SK-N-MC (cell line): ENCODE measurements at places on chromosomes 5 and 9.

- DNase-seq, result no peak
Observed at GRCh38 chr9:130010151-130010988, 32.6 kb downstream of the FNBP1 start.

DNA sequence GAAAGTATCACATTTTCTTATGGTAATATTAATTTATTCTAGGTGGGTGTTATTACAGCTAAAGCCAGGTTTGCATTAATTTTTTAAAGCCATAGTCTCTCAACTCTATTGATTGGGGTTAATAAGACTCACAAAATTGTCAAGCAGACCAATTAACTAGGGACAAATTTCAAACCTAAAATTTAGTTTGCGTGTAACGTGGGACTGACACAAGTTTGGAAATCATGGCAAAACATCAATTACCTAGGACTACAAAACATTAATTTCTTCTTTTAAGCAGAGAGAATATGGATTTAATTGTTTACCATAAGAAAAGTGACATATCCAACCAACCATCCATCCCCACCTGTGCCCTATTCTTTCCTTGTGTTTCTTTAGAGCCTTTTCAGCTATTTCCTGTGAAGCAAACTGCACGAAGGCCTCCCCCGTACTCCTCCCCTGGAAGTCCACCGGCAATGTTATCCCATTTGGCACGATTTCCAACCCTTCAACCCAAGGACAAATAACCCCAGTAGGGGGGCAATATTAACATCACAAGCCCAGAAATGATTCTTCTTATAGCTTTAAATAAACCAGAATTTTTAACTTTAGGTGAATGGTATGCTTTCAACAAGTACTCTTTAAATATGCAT lies 4.4 kb downstream of the HNRNPH1 start:
- DNase-seq, result no peak

DNA sequence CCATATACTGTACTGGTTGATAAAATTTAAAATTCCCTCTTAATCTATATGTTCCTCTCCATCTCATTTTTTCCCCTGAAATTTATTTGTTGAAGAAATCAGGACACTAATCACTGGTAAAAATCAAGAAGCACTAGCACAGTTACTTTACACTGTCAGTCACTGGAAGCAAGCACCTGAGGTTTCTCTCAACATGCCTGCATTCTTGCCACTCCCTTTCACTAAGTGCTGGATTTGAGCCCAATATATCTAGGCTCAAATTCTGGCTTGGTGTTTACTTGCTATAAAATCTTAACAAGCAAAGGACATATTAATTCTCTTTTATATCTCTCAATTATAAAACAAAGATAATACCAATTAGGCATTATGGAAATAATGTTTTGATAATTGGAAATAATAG lies 58.6 kb downstream of the DIAPH1 start:
- DNase-seq, result no peak

DNA sequence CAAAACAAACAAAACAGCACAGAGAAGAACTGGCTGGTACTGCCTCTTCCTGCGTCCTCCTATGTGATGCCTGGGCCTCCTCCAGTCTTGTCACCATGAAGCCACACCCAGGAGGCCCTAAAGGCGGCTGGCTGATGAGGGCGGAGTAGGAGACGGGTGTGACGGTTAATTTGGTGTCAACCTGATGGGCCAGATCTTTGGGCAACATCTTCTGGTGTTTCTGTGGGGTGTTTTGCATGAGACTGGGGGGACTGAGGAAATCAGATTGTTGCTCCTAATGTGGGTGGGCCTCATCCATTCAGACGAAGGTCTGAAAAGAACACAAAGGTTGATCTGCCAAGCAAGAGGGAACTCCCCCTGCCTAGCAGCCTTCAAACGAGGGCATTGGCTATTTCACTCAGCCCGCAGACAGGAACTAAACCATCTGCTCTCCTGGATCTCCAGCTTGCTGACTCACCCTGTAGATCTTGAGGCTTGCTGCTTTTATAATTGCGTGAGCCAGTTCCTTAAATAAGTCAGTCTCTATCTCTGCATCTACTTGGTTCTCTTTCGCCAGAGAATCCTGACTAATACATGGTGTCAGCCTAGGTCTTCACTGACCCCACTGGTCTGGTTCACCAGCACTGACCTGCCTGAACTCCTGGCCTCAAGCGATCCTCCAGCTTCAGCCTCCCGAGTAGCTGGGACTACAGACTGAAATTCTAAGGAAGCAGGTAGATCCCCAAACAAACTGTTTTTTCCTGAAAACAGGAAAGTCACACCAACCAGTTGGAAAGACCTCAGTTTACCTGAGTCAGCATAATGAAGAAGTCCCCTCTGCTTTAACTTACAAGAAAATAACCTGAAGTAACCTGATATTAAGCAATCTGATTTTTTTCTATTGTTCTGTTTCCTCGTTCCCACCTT lies 12.8 kb upstream of the ZFP62 start:
- no peak for DNase-seq

- DNase-seq, result no peak
Observed at GRCh38 chr9:7508516-7508915, 291.1 kb downstream of the DMAC1 start.

GRCh38 chr9:114856942-114857315 lies 51.1 kb upstream of the TNFSF15 start:
- no peak for DNase-seq

DNA sequence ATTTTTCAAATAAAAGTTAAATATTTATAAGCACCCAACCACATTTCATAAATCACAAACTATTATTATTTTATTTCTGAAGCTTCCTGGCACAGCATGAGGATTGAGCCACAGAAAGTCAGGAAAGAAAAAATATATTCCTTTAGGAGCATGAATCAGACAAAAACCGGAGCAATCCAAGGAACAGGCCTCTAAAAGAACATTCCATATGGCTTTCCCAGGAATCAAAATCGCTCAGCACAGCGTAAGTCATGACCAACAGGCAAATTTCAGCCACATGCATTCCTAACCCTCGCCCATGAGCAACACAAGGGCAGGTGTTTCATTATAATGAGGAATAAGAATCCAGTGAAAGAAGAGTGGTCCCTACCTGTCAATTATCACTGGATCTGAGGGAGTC lies 26.7 kb downstream of the EBF1 start:
- no peak for DNase-seq

DNA sequence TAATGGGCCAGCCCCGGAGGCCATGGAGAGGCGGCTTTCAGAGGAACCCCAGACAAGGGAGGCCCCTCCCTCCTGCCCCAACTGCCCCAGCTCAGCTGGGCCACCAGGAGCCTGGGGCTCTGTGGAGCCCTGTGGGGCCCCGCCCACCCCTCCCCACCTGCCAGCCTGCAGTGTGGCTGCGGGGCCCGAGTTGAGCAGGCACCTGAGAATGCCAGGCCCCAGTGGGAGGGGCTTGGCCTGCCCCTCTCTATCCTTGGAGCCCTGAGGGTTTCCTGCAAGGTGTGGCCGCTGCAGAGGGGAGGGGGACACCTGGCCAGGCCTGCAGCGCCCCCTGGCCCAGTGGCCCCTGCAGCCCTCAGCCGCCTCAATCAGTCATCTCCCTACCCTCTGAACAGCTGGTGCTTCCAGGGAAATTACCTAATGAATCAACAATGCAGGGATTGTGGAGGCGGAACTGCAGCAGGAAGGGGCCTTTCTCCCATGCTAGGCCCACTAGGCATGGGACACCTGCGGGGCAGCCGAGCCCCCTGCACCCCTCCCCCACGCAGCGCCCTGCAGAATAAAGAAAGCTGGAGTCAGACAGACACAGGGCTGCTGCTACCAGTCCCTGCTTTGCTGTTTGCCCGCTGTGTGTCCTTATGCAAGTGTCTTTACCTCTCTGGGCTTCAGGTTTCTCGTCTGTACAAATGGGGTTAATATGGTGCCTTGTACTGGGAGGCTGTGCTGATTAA lies 48.0 kb downstream of the LMX1B start:
- DNase-seq, result no peak

- no peak for DNase-seq
Observed at GRCh38 chr9:81621118-81621517, 68.2 kb downstream of the TLE1 start.

DNA sequence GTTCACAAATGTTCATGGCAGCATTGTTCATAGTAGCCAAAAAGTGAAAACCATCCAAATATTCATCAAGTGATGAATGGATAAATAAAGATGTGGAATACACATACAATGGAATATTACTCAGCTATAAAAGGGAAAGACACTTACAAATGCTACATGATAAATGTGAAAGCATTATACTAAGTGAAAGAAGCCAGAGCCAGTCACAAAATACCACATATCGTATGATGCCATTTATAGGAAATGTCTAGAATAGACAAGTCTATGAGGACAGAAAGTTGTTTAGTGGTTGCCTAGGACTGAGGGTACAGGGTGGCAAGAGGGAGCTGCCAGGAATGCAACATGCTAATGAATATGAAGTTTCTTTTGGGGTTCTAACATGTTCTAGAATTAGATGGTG lies 148.7 kb downstream of the DEPDC1B start:
- DNase-seq, result no peak

GRCh38 chr5:100590867-100591266 lies 55.7 kb downstream of the FAM174A start:
- DNase-seq, result no peak

- no peak for DNase-seq
Observed at GRCh38 chr5:152689250-152689711, 284.2 kb upstream of the NMUR2 start.

- DNase-seq, result no peak
Observed at GRCh38 chr5:178668579-178668978, 41.7 kb upstream of the CLK4 start.

DNA sequence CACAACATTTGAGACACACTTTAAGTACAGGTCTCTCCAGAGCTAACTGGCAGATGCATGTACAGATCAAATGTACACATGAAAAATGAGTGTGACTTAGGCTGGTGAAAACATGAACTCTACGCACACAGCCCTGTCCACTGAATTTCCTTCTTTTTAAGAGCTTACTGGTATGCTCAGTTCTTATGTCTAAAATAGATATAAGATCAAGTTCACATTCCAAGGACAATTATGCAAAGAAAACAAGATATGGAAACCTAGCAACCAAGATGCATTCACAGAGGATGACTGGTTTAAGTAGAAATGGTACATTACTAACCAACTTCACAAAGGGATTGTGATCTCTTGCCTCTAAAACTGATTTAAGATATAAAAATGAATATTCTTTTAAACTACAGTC lies 56.7 kb downstream of the TLE1 start:
- DNase-seq, result no peak

DNA sequence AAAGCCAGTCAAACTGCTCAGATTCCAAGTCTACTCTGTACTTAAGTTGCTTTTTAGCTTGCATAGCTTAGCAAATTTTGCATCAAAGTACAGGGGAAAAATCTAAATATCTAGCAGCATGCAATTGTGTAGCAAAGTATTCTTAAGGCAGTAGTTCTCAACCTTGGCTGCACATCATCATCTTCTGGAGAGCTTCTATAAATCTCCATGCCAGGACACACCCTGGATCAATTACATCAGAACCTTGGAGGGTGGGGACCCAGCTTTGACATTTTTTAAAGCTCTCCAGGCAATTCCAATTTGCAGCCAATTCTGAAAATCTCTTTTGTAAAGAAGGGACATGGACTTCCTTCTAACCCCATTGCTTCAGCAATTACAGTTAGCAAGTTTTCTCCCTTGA lies 187.5 kb downstream of the SNCAIP start:
- DNase-seq, result no peak

- no peak for DNase-seq
Observed at GRCh38 chr5:81020478-81021167, 60.5 kb downstream of the RASGRF2 start.

- no peak for DNase-seq
Observed at GRCh38 chr5:79898611-79899010, 92.5 kb downstream of the MTX3 start.

DNA sequence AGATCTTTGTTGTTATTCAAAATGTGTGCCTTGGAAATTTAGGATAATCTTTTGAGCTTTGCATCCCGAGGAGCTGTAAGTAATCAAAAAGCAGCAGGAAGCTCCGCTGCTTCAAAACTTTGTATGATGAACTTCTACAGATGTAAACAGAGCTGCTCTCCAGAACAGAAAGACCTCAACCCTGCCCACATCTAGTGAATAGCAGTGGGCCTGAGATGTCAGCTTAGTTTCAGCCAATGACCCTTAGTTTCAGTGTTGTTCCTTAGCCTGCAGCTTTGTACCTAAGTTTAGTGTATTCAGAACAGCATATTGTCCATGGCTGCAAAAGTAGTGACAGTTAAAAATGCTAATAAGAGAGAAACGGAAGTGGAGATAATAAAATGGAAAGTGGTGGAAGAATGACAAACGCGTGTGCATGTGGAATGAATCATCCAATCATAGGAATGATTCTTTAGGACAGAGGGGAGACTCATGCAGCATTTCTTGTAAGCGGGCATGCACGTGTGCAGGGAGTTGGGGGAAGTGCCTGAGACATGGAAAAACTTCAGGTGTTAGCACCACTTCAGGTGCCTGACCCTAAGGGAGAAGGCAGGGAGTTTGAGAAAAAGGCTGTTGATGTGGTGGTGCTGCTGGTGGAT lies 24.9 kb downstream of the SNX24 start:
- DNase-seq, result no peak

DNA sequence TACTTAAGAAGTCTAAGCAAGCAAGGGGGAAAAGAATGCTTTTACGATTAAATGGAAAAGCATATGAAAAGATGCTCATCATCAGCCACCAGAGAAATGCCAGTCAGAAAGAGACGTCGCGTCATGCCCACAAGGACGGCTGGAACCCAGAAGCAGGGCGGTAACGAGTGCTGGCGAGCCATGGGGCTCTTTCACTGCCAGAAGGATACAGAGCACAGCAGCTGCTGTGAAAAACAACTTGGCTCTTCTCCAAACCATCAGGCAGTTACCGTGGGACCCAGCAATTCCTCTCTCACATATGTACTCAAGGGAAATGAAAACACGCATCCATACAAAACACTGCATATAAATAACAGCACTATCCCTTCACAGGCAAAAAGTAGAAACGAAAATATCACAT lies 95.5 kb downstream of the CAMSAP1 start:
- no peak for DNase-seq

DNA sequence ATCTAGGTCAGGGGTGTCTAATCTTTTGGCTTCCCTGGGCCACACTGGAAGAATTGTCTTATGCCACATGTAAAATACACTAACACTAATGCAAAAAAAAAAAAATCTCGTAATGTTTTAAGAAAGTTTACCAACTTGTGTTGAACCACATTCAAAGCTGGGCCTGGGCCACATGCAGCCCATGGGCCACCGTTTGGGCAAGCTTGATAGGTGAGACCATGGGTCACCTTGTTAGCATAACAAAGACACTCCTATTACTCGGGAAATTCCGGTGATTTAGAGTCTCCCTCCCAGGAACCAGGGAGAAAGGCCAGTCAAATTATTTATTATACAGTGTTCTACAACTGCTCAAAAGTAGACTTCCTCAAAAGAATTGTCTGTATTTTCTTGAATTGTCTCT lies 12.7 kb downstream of the RECK start:
- no peak for DNase-seq

DNA sequence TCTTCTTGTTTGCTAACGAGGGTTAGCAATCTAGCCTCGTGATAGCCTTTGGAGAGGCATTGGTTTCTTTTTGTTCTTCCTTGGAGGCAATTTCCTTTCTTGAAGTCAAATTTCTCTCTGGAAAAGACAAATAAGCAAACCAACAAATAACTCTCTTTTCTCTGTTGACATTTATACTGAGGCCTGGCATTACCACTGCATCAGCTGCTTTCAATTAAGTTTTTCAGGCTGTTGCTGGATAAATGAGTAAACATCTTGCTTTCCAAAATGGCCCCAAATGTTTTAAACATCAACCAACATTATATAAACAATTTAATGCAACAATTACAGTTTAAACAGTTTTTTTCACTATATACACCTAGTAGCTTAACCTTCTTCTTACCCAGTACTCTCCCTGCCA lies 264.4 kb downstream of the HTR1A start:
- no peak for DNase-seq

GRCh38 chr5:96220610-96221390 lies 212.2 kb downstream of the PCSK1 start:
- no peak for DNase-seq

GRCh38 chr5:61906820-61907219 lies 399.2 kb upstream of the KIF2A start:
- DNase-seq, result no peak
